ENCODE measurements at places on chromosomes 1 and 21.

- no peak for DNase-seq
Observed at GRCh38 chr1:200850554-200850953, 22.2 kb upstream of the GPR25 start.

DNA sequence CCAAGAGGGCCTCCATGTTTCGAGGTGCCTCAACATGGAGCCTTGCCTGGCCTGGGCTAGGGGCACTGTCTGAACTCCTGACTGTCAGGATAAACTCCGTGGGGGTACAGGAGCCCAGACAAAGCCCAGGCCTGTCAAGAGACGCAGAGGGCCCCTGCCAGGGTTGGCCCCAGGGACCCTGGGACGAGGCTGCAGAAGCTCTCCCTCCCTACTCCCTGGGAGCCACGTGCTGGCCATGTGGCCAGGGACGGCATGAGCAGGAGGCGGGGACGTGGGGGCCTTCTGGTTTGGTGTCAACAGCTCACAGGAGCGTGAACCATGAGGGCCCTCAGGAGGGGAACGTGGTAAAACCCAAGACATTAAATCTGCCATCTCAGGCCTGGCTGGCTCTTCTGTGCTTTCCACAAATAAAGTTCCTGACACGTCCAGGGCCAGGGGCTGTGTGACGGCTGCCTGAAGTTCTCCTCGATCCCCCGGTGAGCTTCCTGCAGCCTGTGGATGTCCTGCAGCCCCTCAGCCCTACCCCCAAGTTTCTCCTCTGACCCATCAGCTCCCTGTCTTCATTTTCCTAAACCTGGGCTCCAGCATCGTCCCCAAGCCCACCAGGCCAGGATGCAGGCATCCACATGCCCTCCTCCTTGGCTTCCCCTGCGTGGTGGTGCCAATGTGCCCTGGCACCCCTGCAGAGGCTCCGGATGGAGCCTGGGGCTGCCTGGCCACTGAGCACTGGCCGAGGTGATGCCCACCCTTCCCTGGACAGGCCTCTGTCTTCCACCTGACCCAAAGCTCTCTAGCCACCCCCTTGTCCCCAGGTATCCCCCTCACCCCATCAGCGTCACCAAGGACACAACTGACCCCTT lies 12.8 kb upstream of the LRRC3 start:
- DNase-seq, result no peak

- no peak for DNase-seq
Observed at GRCh38 chr1:202837746-202838262, 27.1 kb downstream of the PCAT6 start.

- DNase-seq, result no peak
Observed at GRCh38 chr1:215263636-215264035, 181.1 kb downstream of the KCNK2 start.

- DNase-seq, result no peak
Observed at GRCh38 chr1:147762233-147763024, 2.0 kb upstream of the GJA5 start.

GRCh38 chr21:29786496-29787360 lies 153.1 kb downstream of the GRIK1 start:
- no peak for DNase-seq

GRCh38 chr1:70085521-70085920 lies 119.9 kb downstream of the LRRC40 start:
- DNase-seq, result no peak

- DNase-seq, result no peak
Observed at GRCh38 chr1:64584479-64584878, 114.5 kb downstream of the CACHD1 start.

DNA sequence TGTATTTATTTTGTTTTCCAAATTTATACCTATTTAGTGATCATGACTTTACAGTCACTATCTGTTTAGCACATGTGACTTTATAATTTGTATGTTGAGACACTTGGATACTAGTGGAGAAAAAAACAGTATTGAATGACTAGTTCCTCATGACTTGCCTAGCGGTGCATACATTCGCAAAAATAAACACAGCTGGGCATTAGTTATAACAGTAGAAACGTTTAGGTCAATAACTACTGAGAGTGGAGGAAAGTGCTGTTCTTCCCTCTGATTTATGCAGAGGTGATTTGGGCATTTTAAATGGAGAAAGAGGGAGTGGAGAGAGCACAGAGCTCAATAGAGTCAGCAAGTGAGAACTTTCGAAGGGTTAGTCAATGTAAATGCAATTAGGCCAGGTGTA lies 1679.0 kb upstream of the B3GALT2 start:
- DNase-seq, result no peak

DNA sequence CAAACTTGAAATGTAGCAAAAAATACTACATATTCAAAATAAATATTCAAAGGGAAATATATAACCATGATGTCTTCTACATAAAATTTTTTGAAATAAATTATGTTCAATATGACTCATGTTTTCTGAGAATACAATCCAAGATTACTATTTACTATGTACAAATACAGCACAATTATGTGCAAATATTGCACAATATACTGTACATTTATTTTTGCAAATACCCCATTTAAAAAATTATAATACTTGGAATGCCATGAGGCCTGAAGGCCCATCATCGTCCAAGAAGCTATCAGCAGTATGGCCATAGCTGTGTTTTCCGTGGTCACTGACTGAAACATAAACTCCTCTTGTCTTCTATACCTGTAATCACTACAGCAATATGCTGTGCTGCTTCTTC lies 12.3 kb downstream of the CCDC181 start:
- DNase-seq, result no peak

Data from ecto neural progenitor cell (in vitro differentiated cells).